ENCODE measurements at places on chromosomes 16 and 17.
A peak's percentile ranks its signal among the peaks of the same experiment; 100 is the strongest.

GRCh38 chr16:51657848-51658247, 506.8 kb upstream of the SALL1 start:
- no peak for DNase-seq

- DNase-seq: no peak
Observed at GRCh38 chr17:80894726-80895125, 96.9 kb upstream of the CHMP6 start.

- DNase-seq: no peak
Observed at GRCh38 chr16:67036323-67036741, 7.4 kb downstream of the CBFB start.

DNA sequence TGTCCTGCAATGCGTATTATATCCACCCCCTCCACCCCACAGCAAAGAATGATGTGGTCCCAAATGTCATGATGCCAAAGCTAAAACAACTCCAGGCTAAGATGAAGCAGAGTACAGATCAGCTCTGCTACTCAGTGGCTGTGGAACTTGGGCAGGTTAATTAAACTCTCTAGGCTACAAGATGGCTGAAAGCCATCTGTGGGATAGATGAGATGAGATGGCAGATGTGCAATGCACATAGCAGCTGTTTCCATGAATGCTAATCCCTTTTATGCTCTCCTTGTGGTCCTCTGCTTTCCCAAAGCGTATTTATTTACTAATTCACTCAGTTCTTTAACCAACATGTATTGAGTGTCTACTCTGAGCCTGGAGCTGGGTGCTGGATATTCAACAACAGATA, 114.4 kb downstream of the GRIN2A start:
- DNase-seq: no peak

GRCh38 chr17:7219812-7220592, at the start of the genes ACADVL and DLG4:
Gene ACADVL (plus strand): TSS chr17:7219938. CDS start chr17:7219985, 47 bp downstream.
Gene DLG4 (minus strand): TSS chr17:7219836.
- peak; percentile 90 for DNase-seq

GRCh38 chr16:83935005-83935857, 17.8 kb upstream of the OSGIN1 start:
- DNase-seq: no peak

GRCh38 chr16:4474192-4474961, at the start of gene NMRAL1:
Gene NMRAL1 (minus strand): TSS chr16:4474625. CDS start chr16:4474132, 493 bp downstream.
- peak; percentile 94 for DNase-seq

DNA sequence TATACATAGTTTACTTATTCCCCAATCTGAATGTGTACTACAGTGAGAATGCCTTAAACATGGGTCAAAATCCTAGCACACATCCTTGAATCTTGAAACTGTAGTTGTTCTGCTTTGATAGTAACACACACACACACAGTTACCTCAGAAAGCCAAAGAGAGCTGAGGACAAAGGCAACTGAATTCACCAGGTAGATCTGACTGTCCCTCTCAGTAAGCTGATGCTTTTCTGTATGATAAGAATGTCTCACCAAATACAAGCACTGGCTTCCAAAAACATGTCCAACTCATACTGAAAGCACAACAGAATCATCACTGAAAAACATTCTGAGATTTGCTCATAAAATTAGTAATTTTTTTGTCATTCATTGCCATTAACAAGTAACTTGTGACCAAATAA, 104.3 kb upstream of the DYNLRB2 start:
- DNase-seq: no peak

- no peak for DNase-seq
Observed at GRCh38 chr16:65532258-65532657, 410.4 kb upstream of the CDH11 start.

GRCh38 chr16:27242868-27243590, 25.5 kb downstream of the NSMCE1 start:
- DNase-seq: peak; percentile 36

DNA sequence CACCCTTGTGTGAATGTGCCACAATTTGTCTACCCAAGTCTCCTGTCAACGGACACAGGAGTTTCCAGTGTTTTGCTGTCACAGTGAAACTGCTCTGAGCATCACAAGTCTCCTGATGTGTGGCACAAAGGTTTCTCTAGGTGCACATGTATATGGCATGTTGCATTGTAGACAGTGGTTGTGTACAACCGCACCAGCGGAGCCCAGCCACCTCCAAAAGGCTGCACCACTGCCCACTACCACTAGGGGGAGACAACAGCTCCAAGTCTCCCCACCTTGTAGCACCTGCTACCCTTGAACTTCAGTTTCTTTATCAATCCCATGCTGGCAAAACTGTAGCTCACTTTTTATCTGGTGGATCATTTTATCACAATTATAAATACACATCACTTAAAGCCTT, 95.5 kb upstream of the ZNF469 start:
- DNase-seq: no peak

- no peak for DNase-seq
Observed at GRCh38 chr16:64459821-64460220, 662.0 kb downstream of the CDH11 start.

- DNase-seq: no peak
Observed at GRCh38 chr16:28103516-28104170, 40.1 kb upstream of the GSG1L start.

- DNase-seq: no peak
Observed at GRCh38 chr17:50687200-50688066, 20.3 kb downstream of the ANKRD40 start.

GRCh38 chr16:20301840-20302239, 25.5 kb downstream of the GP2 start:
- no peak for DNase-seq

DNA sequence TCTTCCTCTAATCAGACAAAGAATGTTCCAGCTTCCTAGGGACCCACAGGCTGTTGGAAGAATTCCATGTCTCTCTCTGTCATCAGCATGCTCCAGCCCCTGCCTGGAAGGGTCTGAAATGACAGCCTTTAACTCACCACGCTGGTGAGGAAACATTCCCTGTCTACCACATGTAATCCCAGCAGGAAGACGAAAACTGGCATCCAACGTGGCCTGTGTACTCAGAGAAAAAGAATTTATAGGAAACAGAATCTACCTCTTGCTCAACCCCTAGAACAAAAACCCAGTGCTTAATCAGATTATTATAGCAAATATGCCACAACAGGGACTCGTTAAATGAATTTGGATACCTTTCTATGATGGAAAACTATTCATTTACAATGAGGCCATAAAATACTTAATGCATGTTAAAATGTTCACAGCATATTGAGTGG, 147.3 kb upstream of the FOXF1 start:
- DNase-seq: no peak

- peak; percentile 90 for DNase-seq
Observed at GRCh38 chr17:31487648-31488263, 96.3 kb downstream of the RAB11FIP4 start.

GRCh38 chr17:75475144-75475835, 18.9 kb downstream of the TMEM94 start:
- DNase-seq: no peak

GRCh38 chr17:10215286-10215685, 16.9 kb upstream of the GAS7 start:
- DNase-seq: no peak

DNA sequence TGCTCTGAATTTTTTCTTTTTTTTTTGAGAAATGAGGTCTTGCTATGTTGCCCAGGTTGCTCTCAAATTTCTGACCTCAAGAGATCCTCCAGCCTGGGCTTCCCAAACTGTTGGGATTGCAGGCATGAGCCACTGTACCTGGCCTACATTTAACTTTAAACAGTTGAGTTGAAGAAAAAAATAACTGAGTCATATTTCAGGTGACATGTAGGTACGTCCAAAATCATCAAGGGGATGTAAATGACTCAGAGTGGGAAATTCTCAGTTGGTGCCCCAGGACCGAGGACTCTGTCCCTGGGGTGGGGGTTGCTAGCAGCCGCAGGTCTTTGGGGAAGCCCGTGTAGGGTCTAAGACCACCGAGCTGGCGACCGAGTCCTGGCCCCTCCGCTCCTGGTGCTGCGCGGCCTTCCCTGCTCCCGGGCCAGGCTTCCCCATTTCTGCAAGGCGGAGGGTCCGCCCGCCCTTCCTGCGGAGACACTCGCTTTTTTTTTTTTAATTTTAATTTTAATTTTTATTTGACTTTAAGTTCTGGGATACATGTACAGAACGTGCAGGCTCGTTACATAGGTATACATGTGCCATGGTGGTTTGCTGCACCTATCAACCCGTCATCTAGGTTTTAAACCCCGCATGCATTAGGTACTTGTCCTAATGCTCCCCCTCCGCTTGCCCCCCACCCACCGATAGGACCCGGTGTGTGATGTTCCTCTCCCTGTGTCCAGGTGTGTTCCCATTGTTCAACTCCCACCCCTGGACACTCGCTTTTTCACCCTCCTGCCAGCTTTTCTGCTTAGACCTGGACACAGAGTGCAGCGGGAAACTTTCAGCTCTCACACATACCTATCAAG, 12.7 kb upstream of the N4BP1 start:
- no peak for DNase-seq

GRCh38 chr16:89519881-89520280, 11.7 kb downstream of the SPG7 start:
- DNase-seq: no peak

GRCh38 chr17:12227547-12227946, 206.9 kb downstream of the MAP2K4 start:
- DNase-seq: no peak

- DNase-seq: no peak
Observed at GRCh38 chr17:30433514-30433913, 43.7 kb upstream of the GOSR1 start.

DNA sequence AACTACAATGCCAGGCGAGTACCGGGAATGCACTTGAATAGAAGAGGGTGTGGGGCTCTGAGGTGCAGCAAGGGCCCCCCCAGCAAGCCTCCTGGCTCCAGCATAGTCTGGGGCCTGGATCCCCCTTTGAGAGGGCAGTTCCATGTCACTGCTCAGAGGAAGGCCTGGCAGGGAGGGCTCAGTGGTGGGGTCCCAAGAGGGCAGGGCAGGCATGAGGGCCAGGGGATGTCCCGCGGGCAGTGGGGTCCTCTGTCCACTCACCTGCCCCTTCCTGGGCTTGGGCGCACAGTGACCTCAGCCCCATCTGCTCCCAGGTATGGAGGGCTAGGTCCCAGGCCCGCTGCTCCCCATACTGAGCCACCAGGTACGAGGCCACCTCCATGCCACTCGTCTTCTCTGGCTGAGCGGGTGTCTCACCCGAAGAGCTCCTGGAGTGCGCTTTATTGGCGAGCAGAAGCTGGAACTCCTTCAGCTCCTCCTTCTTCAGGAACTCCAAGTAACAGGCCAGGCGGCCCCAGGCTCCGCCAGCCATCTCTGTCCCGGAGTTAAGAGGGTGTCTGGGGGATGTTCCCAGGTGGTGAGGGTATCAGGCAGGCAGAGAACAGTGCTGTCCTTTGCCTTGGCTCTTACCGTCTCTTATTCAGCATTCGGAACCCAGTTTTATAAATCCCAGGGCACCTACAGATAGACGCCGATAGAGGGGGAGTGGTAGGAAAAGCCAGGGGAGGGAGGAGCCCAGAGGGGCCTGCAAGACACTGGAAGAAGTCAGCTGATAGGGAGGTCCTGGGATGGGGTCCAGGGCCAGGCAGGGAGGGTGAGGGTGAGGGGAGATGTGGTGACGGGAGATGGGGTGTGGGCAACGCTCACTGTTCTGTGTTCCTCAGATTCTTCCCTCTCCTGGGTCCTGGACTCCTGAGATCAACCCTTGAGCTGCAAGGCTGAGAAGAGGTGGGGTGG, 605 bp downstream of the NLRP1 start:
- no peak for DNase-seq

DNA sequence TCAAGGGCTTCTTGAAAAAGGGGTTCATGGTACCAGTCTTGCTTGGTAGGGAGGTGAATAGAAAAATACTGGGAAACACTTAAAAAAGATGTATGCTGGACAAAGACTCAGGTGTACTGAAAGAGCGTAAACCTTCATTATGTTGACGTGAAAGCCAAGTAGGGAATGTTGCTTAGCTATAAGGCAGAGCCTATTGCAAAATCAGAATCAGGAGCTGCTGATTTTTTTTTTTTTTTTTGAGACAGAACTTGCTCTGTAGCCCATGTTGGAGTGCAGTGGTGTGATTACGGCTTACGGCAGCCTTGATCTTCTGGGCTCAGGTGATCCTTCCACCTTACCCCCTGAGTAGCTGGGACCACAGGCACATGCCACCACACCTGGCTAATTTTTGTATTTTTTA, 3.9 kb downstream of the TMEM94 start:
- DNase-seq: no peak

DNA sequence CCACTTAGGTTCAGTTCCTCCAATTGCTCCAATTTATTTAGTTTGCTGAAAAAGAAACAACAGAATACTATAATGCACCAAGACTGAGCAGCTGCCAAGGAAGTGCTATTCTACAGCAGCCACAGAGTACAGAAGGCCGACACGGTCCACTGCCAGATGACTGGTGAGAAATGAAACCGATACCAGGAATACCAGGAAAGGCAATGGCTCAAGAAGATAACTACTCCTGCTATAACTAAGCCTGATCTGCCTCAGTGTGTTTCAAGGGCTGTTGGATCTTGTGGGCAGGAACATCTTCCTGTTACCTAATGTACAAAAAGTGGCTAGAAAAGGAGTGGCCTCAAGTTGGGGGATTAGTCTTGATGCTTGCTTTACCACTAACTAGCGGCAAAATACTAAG, 32.8 kb downstream of the MARVELD3 start:
- no peak for DNase-seq

GRCh38 chr16:17328932-17329331, 141.8 kb downstream of the XYLT1 start:
- DNase-seq: no peak

- DNase-seq: no peak
Observed at GRCh38 chr16:89133457-89134127, 38.0 kb upstream of the CDH15 start.

- no peak for DNase-seq
Observed at GRCh38 chr17:77563439-77564102, 394.9 kb upstream of the TNRC6C start.

DNA sequence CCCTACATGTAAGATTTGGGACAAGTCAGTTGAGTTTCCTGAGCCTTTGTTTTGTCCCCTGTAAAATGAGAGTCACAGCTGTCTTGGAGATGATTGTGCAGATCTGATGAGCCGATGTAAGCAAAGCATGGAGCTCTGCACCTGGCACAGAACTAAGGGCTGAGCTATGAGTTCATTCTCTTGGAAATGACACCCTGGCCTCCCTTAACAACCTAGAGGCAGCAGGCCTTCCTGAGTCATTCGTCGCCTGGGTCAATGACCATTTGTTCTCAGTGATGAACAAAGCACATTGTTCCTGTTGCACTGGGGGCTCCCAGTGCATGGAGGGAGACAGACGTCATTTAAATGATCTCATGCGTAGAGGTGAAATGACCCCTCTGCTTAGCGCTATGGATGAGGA, 62.8 kb upstream of the GCSH start:
- DNase-seq: no peak

DNA sequence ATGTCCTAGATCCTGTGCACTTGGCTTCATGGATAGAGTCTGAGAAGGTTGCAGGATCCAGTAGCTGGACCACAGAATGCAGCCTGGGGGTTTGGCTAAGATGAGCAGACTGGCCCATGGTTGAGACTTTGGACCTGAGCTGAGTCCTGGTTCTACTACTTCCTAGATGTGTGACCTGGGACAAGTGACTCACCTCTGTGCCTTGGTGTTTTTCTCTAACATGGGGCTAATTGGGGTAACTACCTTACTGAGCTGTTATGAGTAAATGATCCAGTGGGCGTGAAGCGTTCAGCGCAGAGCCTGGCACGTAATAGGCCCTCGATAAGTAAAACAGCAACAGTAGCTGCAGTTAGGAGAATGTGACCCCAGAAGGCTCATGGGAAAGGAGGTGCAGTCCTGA, 38.8 kb downstream of the SNX20 start:
- no peak for DNase-seq

Data from activated naive CD8-positive, alpha-beta T cell treated with anti-CD3 and anti-CD28 coated beads for 36 hours (primary cell).